ENCODE measurements at places on chromosomes 7 and 10.

DNA sequence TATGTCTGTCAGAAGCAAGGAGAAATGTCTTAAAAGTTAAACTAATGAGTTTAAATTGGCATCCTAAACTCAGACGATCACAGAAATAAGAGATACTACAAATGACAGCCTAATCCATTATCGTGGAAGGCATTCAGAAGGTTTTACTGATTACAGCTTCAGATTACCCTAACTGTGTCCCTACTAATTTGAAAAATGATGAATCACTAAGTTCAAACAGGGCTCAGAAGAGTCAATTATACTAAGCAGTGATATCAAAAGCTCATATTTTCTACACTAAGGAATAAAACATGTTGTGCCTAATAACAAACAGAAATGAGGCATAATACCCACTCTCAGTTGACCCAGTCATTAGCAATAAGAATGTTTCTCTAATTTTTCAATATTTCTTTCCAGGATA lies 152.0 kb upstream of the NRBF2 start:
- no peak for DNase-seq

- DNase-seq: no peak
These were observed 24.6 kb upstream of the REEP3 start for GRCh38 chr10:63496561-63496960.

GRCh38 chr10:44322137-44322536 lies 62.8 kb downstream of the CXCL12 start:
- DNase-seq: no peak

DNA sequence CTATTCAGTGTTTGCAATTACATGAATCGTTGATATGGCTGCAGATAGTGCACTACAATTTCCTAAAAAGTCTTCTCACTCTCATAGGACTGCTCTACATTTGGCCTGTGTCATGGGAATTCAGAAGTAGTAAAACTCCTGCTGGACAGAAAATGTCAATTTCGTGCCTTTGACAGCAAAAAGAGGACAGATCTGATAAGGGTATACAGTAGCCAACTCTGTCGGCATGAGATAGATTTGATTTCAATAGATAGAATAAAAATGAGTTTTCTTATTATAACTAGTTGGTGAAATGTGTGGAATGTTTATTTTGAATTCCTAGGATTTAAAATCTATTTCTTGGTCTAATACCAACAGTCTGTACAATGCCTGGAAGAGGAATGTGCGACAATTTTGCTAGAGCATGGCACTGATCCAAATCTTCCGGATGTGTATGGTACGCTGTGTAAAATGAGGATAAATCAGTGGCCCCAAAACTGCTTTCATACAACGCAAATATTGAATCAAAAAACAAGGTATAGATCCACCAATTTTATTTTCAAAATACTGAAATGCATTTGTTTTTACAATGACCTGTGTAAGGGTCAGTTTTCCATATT lies 133.5 kb upstream of the CDK13 start:
- no peak for DNase-seq

DNA sequence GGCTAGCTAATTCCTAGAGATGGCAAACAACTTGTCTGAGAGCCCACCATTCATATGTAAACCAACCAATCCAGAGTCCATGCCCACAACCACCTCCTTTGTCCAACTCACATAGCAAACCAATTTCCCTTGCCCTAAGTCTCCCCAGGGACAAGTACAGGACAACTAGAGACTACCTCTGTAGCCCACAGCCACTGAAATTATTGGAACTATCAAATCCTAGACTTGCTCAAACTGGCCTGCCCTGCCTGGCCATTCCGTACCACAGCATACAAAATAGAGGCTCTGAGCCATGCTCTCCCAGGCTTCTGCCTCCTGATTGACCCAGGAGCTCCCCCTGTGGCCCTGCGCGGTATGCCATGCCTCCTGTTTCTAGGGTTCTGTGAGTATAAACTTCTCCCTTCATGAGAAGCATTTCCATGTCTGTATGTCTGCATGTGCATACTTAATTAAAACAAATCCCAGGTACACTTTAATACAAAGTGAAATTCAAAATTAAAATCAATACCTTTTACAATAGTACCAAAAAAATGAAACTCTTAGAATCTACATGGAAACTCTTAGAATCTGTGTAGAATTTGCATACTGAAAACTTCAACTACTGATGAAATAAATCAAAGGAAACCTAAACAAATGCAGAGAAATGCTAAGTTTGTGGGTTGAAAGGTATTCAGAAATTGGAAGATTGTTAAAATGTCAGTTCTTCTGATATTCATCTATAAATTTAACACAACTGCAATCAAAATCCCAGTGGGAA lies 4.0 kb upstream of the HECW1 start:
- peak; percentile 77 for DNase-seq

GRCh38 chr7:24896031-24896501 lies 83.9 kb downstream of the OSBPL3 start:
- peak; percentile 93 for DNase-seq

DNA sequence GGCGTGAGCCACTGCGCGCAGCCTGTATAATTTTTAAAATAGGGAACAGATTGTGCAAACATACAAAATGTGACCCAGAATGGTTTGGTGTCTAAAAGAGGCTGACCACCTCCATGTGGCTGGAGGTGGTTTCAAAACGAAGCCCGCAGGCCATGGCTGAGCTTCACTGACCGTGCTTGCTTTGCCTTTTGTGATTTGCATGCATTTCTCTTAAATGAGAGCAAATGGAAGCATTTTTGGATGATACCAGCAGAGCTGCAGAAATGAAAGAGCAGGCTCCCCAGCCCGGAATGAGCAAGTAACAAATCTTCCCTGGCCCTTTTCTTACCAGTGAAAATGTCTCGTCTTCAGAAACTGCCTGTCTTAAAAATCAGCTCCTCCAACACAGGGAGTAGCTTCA lies 239.9 kb downstream of the CAMK1D start:
- no peak for DNase-seq

- no peak for DNase-seq
These were observed 131.1 kb upstream of the SLC26A5 start for GRCh38 chr7:103577059-103577458.

DNA sequence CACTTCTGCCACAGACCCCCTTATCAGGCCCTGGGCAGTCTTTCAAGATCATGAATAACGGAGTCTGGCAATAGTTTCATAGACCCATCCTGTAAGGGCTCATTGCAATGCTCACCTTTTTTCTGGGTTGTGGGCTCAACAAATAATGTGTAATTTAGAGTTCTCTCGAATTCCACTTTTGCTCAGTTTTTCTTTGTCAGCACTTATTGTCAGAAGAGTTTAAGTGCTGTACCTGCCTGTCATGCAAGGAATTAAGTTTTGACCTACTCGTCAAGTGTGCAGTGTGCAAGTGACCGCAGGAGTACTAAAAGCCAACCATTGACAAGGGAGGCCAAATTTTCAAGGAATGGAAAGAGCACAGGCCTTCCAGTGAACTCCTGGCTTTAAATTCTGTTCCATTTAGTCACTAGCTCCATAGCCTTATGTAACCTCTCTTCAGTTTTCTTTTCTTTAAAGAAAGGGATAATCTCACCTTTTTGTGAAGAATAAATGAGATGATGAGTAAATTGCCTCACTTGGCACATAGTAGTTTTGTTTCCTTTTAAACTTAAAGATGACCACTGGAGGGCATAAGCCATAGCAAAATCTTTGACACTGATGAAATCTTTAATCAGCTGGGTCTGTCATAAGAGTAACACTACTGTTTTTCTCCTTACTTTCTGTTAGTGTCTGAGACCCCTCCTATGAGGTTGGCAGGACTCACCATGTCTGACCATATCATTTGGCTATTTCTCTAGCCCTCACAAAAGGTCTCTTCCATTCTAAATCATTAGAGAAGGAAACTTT lies 313.3 kb downstream of the TYW1 start:
- DNase-seq: no peak

GRCh38 chr7:143973870-143974416 lies 19.3 kb downstream of the OR2F1 start:
- no peak for DNase-seq

DNA sequence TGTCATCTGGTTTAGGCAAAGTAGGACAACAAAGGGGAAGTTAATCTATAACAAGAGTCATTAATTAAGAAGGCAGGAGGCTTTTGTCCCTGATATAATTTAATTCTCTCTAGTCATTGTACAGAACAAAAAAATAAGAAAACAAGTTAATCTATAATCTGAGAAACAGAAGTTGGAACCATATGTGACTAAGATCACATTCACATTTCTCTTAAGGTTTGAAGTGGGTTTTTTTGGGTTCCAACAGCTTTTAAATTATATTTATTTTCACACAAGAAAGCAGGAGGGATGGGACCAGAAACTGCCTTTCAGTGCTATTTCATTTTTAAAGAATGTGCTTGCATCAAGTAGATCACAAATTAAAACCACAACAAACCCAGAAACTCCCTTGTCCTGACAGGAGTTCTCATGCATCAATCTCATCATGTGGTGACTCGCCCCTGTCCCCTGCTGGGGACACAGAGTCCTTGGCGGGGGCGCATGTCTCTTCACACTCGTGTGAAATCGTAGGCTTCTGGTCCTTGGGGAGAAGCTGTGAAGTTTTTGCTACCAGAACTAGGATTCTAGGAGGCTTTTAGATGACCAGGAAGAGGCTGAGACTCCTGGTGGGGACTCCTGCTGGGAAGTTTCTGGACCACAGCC lies 10.1 kb upstream of the OPN4 start:
- peak; percentile 7 for DNase-seq

DNA sequence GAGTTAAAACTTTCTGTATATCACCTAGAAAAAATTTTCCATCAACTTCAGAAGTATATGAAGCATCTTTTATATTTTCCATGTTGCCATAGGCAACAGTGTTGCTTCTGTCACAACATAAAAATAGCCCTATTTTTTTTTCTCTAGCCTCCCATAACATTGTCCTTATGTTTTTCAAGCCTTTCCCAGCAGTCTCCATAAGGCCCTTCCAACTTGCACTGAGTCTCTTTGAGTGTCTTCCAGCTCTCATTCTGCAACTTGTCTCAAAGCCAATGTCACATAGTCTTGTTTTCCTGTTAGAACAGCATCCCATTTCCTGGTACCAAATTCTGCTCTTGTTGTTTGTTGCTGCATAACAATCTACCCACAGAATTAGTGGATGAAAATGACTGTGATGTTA lies 1055.5 kb upstream of the GHITM start:
- DNase-seq: no peak

- no peak for DNase-seq
These were observed 443.7 kb upstream of the LRRN3 start for GRCh38 chr7:110647266-110647665.

GRCh38 chr7:144936314-144936713 lies 100.5 kb upstream of the TPK1 start:
- no peak for DNase-seq

- DNase-seq: peak; percentile 63
These were observed 3.2 kb upstream of the VSIR start for GRCh38 chr10:71776481-71776925.

DNA sequence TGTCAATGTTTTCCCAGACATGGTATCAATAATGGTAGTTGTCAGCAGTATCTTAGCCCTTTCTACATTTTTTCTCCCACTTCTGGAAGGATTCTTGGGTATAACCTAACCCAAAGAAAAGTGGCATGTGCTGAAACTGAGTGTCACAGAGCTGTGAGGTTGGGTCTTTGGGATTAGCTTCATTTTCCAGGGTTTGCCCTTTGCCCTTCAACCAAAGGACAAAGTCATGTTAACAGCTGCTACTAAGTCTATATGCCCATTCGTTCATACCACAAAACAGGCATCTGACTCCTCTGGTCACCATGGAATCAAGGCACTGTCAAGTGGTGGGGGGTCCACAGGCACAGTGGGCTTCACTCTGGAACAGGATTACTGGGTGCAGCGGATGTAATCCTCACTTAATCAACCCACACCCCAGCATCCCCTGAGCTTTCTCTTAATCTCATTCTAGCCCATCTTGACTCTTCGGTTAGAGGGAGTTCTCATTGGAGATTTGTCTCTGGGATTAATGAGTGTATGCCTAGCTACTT lies 29.1 kb downstream of the CTAGE6 start:
- DNase-seq: no peak

GRCh38 chr7:18123508-18124239 lies 96.0 kb upstream of the PRPS1L1 start:
- DNase-seq: no peak

GRCh38 chr10:70889291-70889690 lies 926 bp upstream of the PCBD1 start:
- DNase-seq: no peak

GRCh38 chr10:12628964-12629766 lies 279.8 kb downstream of the CAMK1D start:
- DNase-seq: no peak

DNA sequence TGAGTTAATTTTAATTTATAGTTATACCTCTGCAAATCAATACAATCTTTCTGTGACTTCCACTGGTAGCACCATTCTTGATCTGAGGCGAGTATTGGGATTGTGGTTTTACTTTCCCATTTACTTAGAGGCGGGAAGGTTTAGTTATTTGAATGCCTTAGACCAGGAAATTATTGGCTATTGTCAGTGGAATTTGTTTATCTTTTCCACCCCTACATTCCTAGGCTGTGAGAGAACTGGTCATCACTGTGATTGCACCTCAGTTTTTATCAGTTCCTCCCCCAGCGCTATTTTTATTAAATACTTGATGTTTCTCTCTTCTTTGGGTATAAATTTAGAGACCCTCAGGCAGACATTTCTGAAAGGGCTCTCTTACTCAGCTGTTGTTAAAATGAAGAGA lies 29.9 kb downstream of the CDK14 start:
- DNase-seq: no peak

GRCh38 chr7:45390731-45391130 lies 183.4 kb upstream of the ADCY1 start:
- peak; percentile 15 for DNase-seq

DNA sequence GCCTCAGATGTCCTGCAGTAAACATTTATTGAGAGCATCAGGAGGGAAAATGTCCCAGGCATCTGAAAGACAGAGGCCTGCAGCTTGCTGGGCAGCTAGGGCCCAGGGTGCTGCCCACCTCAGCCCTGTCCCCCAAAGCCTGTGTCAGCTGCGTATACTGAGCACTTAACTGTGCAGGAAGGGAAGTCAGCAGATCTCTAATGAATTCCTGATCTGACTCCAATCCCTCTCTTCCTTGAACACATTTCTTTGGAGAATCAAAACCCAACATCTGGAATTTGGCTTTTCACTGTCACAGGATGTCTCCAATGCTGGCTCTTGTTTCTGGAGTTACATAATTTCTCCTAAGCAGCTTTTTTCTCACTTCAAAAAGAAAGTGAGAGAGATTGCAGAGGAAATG lies 364.7 kb upstream of the NFE2L3 start:
- no peak for DNase-seq

DNA sequence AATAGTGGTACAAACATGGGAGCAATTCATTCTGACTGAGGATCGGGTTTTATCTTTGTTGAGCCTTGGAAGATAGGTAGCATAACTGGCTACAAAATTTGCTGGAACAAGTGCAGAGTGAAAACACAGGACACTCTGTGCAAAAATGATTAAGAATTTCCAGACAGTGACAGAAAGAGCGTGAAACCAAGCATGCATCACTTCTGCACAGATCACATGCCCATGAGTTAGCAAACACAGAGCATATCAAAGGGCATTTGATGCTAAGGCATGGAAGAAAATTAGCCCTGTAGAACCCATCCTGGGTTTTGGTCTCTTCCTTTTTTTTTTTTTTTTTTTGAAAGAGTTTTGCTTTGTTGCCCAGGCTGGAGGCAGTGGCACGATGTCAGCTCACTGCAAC lies 28.3 kb downstream of the TECTB start:
- DNase-seq: no peak
